ENCODE measurements at places on chromosomes 13 and 19.

DNA sequence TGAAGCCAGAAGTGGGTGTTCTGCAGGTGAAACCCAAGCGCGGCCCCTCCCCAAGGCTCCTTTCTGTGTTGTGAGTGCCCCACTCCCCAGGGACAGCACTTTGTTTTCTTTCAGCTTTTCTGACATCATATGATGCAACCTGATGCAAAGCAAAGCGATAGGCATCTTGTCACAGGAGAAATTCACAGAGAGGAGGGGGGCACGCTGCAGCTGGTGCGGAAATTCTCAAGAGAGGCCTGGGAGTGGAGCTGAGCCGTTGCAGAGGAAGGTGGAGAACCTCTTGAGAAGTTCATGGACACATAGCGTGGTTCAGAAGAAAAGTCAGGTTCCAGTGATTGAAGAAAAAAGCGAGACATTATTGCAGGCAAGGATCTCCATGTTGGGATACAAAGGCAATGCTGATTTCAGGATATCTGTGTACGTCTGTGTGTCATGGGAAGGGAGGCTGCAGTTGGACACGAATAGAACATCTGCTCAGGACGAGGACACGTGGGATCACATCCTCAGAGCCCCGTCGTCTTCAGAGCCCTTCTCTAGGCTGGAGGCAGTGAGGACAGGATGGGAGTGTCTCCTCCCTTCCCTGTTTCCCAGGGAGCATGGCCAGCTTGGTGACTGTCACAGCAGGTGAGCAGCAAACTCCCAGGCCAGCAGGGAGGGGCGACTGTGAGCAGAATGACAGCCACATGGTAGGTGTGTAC is 79.2 kb downstream of the IRS2 start:
- DNase-seq = no peak

GRCh38 chr13:32010136-32010535 is 21.4 kb upstream of the FRY start:
- no peak for DNase-seq

GRCh38 chr19:54390942-54391577 is 24.2 kb upstream of the TTYH1 start:
- no peak for DNase-seq

GRCh38 chr19:16143399-16144215 is at the start of gene HSH2D:
Gene HSH2D, plus strand, starts transcription at chr19:16143685. Its CDS starts 5,066 bp downstream, at chr19:16148751.
- no peak for DNase-seq

GRCh38 chr13:65504213-65504612 is 1725.9 kb downstream of the PCDH9 start:
- DNase-seq = no peak

- no peak for DNase-seq
Measured at GRCh38 chr13:44840131-44840530, 149.1 kb downstream of the NUFIP1 start.

- no peak for DNase-seq
Measured at GRCh38 chr19:47093254-47093653, 20.3 kb downstream of the ZC3H4 start.

All from amygdala (tissue), 56 donors.